ENCODE measurements at places on chromosomes 4 and X.
A peak's percentile ranks its signal among the peaks of the same experiment; 100 is the strongest.

DNA sequence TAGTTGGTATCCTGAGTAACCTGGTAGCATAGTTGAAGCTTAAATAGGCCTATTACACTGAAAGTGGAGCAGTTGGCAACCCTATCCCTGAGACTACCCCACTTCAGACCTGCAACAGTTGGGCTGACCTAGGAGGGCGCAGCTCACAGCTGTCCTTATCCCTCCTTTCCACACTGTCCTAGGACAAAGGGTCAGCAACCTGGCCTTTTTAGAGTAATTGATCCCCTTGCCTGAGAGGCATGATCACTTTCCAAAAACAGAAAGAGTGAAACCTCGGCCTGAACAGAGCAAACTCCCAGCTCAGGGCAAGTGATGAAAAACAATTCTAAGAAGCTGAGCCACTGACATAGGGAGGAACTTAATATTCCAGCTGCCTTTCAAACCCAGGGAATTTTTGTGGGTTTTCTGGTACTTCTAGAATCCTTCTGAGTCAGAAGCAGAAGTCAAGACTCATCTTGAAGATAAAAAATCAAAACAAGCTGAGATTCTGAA is 94.9 kb upstream of the MYOZ2 start:
- DNase-seq, result peak; percentile 92

DNA sequence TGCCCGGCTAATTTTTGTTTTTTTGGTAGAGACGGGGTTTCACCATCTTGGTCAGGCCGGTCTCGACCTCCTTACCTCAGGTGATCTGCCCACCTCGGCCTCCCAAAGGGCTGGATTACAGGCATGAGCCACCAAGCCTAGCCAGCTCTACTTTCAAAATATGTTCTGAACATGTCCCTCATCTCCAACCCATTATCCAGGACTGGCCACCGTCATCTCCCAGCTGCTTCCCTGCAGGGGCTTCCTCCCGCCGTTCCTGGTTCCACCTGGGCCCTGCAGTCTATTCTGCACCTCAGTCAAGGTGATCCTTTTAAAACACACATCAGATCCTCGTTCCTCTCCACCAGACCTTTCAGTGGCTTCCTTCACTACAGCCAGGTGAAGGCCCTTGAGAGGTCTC is 80.9 kb upstream of the NKX1-1 start:
- DNase-seq, result no peak

- no peak for DNase-seq
Observed at GRCh38 chr4:176622251-176622948, 170.3 kb downstream of the VEGFC start.

DNA sequence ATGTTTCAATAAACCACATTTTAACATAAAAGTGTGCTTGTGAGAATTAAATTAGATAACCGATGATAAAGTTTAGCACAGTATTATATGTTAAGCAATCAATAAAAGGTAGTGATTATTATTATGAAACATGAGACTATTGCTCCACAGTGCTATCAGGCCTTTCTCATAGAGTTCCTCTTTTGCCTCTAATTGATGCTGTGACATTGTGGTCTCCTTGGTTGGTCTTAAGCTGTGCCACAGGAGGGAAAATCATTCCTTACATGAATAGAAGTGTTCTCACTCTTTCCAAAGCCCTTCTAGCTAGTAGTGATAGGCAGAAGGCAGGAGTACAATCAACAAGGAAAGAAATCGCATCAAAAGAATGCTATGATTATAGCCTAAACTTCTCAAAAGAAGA is 9.2 kb upstream of the PDHA2 start:
- no peak for DNase-seq

- no peak for DNase-seq
Observed at GRCh38 chrX:27229721-27230120, 233.4 kb downstream of the PPP4R3C start.

DNA sequence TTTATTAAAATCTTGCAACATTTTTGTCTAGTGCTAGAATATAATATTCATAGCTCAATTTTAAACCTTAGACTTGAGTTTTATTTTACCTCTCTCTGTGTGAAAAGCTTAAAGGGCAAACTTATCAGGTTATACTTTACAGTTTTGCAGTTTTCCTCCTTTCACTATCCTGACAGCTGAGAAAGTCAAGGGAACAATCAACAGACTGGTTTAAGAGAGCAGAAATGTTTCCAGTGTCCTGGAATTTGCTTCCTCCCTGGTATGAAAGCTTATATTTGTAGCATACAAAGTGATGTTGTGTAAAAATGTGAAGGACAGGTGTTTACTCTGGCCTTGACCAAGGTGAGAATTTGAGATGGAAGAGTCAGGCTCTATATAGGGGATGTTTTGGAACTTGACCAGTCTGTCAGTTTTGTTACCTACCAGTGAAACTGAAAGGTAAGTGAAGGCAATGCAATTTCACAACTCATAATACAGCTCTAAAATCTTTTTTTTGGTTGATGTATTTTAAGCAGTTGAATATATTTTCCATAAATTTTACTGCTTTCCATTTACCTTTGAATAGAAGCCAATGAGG is 64.6 kb downstream of the FHIP1A start:
- DNase-seq, result no peak

DNA sequence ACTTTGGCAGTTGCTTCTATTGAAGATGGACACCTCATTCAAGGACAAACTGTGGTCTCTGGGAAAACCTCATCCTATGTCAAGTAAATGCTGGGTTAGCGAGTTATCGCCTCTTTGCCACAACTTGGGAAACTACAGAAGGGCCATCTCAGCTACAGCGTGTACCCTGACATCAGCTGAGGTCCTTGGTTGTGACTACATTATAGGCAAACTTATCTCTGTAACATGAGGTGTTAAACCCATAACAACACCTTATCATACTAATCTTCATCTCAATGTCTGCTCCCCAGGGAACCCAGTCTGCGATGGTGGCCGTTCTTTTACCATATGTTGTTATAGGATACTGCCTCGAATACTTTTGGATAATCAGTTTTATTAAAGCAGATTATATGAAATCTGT is 1862.7 kb downstream of the STIM2 start:
- DNase-seq, result no peak

DNA sequence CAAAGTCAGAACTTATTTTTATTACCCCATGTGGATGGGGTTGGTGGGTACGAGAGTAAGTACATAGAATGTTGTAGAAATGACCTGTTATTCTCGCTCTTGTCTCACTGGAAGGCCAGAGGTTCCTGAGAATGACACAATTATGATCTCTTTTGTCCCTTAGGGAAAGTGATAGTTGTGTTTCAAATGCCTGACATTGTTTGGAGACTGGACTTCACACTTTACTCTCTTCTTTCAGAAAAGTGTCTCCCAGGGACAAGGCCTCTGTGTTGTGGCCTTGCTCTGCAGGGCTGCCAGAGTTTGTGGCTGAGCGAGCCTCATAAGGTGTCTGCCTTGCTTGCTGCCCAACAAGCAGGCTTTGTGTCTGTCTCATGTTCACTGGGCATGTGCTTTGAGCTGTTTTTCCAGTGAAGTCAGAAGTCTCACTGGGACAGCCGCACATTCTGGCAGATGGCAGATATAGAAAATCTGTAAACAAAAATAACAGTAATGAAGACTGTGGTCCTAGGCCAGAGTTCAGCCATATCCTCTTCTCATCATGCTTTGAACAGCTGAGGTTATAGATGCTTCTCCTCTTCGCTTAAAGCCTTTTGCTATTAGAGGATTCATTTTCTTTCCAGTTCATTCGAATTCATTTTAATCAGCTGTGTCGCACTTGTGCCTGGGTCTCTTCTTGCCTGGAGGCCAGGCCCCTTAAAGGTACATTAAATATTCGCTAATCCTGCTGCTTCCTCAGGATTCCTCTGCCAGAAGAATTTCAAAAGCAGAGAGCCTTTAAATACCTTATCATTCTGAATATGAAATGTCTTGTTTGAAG is 14.4 kb downstream of the PPEF1 start:
- DNase-seq, result no peak

- no peak for DNase-seq
Observed at GRCh38 chr4:71304289-71304850, 34.5 kb upstream of the SLC4A4 start.

- DNase-seq, result no peak
Observed at GRCh38 chrX:10077425-10078188, 79.2 kb upstream of the CLCN4 start.

DNA sequence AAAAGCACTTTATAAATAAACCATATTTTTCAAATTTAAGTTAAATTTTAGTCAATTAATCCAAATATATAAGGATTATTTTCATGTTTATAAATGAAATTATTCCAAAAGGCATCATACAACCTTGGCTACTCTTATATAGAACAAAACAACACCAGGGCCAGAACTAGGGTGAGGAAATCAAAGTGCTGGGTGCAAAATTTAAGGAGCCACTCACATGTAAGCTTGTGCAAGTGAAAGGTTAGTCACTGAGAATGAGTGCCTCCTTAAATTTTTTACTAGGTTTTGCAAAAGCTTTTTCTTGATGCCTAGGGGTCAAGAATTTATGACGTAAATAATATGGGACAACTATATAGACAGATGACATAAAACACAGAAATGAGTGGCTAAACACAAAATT is 83.4 kb upstream of the COX18 start:
- peak; percentile 3 for DNase-seq

GRCh38 chr4:178233906-178234305 is 791.7 kb upstream of the AGA start:
- no peak for DNase-seq

- DNase-seq, result no peak
Observed at GRCh38 chr4:82473621-82474164, 43.3 kb downstream of the ENOPH1 start.

GRCh38 chr4:87068583-87069021 is 133.8 kb downstream of the AFF1 start:
- DNase-seq, result no peak

DNA sequence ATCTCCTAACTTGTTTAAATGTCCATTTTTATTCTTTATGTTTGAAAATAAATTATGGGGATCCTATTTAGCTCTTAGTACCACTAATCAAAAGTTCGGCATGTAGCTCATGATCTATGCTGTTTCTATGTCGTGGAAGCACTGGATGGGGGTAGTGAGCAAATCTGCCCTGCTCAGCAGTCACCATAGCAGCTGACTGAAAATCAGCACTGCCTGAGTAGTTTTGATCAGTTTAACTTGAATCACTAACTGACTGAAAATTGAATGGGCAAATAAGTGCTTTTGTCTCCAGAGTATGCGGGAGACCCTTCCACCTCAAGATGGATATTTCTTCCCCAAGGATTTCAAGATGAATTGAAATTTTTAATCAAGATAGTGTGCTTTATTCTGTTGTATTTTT is 27.6 kb downstream of the NUDT6 start:
- no peak for DNase-seq

DNA sequence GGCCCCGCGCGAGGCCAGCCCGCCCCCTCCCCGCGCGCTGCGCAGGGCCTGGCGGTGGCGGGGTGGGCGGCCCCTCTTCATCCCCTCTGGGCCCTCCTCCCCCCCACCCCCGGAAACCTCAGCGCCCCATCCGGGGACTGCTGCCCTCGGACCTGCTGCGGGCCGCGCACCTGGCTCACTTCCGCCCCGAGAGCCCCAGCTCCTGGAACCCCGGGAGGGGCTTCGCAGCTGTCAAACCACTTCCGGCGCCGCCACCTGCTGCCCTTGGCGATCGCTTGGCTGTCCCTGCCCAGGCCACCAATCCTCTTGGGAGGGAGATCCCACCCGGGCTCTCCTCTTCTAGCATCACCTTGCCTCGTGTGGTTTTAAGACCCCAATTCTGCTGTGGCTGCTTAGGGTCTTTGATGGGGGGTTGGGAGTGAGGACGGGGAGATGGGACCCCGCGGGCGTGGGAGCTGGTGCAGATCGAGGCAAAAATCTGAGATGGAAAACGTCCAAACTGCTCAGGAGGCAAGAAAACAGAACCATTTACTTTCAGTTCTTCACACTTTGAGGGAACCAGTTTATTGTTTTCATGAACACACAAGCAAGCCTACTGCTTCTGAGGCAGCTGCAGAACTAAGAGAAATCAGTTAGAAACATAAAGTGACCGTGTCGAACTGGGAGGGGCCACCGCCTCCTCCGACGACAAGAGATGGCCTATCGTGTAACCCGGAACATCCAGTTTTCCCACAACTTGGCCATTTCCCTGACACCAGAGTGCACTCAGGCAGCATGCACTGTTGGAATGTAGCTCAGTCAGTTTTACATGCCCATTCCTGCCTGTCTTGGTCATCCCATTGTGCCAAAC is 754 bp downstream of the MTMR1 start:
- no peak for DNase-seq

DNA sequence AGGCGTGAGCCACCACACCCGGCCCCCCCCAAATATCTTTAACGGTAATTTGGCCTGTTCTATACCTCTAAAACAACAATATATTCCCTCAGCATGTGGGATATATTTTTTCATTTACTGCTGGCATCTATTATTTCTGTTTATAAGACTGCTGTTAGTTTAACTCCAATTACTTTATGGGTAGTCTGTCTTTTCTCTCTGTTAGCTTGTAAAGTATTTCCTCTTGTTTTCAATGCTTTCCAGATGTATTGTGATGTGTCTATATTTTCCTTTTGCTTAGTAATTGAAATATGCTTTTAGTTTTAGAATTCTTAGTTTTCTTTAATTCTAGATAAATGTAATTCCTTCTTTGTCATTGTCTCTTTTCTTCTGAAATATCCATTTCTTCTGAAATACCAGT is 445.8 kb downstream of the ANKRD50 start:
- DNase-seq, result no peak

DNA sequence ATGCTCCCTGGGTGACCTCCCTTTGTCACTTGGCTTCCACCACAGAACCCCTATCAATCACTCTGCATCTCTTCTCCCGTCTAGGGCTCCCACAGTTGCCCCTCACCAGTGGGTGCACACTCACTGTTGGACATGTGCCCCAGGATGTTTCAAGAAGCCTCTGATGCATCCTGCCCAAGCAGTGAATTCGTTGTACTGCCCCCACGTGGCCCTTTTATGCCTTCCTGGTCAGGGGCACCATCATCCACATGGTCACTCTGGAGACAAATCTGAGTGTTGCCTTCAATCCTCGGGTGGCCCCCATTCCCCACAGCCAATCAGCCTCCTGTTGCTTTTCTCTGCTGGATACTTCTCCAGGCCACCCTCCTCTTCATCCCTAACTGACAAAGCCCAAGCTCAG is 12.2 kb downstream of the ITIH6 start:
- DNase-seq, result no peak

GRCh38 chrX:15678339-15678738 is 13.7 kb upstream of the CLTRN start:
- no peak for DNase-seq

GRCh38 chr4:47733302-47734175 is 104.3 kb downstream of the CORIN start:
- no peak for DNase-seq

DNA sequence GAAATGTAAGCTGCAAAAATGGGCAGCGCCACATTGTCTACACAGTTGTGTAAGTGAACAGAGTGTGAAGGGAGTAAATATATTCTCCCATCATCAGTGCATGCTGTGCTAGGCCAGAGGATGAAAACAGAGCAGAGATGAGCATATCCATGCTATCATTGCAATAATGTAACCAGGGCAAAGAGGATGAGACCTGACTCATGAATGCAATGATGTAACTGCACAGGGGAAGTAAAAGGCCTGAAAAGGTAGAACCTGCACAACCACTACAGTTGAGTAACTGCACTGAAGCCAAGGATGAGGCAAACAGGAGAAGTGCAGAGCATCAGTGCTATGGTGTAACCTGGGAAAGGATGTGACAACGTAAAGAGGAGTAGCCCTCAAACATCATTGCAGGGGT is 220.4 kb upstream of the FAM47C start:
- DNase-seq, result no peak
